Spinal cord (tissue), 10 donors: ENCODE measurements at places on chromosomes 7 and 10. TPM values are rescaled to one million over a fixed set of nuclear protein-coding genes. Genes with fewer than 3 reads are reported as not detected.

Gene HMX2
- not detected for total RNA-seq

Gene CCZ1
- 47.1 TPM for total RNA-seq

Gene TFR2
- total RNA-seq = 3.7 TPM

Gene AKR1C8
- 0.94 TPM for total RNA-seq

Gene INSYN2A
- total RNA-seq = 10.2 TPM
